ENCODE measurements at places on chromosomes 2 and 18.

GRCh38 chr2:199848389-199849130, 2.4 kb downstream of the FTCDNL1 start:
- DNase-seq, result no peak

GRCh38 chr18:27136208-27136535, 48.9 kb downstream of the CHST9 start:
- no peak for DNase-seq

DNA sequence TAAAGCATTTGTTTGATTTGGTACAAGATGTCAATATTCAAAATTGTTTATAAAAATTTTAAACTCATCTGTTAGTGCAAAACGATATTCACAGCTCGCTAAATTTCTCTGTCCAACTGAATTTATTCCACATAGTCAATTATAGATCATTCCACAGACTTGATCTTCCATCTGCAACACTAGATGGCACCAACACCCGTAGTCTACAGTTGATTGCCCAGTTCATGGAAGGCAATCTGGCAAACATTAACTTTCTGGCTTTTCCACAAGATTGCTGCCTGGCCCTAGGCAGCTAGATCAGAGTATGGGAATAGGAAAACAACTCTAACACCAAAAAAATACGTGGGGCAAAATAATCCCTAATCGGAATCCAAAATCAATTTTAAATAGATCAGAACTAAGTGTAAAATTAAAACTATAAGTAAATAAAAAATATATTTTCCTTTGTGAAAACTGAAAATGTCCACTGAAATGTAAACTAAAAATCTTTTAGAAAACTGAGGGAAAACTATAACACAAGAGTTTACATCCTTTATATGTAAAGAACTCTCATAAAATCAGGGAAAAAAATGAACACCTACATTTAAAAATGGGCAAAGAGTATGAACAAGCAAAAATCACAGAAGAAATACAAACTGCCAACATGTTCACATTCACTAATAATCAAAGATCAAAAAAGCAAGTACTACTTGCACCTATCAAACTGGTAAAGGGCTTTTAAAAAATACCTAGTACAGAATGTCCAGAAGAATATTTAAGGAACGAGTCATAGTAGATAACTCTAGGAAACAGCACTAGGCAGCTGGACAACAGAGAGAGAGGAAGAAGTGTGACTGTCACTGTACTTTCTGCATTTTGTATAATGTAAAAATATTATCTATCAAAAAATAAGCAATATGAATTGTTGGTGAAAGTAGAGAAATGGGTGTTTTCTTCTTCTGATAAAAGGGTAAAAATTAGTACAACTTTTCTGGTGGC, 35.0 kb downstream of the RTN4 start:
- peak; percentile 71 for DNase-seq

DNA sequence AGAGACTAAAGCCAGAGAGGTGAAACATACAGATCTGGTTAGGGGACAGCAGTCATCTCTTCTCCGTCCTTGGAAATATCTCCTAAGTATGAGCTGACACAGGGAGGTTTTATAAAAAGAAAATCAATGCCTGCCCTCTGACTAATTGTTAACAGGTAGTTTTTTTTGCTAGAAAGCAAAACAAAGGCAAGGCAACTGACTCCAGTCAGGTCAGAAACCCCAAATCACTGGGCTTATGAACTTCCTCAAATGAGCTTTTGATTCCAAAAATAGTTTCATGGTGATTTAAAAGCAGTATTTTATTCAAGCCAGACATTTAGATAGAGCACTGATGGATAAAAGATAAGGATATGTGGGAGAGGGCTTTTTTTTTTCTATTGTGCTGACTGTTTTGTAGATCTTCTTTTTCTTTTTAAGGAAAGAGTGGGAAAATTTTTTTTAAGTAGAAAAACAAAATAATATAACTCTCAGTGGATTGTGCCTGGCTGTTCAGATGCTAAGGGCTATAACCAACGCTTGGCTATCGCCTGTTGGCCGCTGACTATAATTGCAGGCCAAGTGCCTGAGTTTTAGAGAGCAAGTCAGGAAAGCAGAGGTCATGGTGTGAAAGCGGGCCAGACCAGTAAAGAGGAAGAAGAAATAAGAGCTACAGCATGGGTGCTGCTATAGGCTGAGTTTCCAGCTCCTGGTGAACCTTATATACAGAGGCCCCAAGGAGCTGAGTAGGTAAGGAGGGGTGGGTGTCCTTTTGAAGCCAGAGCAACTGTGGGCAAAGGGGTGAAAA, 44.9 kb downstream of the MRPL35 start:
- DNase-seq, result peak; percentile 62

GRCh38 chr2:69007603-69008002, 5.4 kb upstream of the ANTXR1 start:
- no peak for DNase-seq

DNA sequence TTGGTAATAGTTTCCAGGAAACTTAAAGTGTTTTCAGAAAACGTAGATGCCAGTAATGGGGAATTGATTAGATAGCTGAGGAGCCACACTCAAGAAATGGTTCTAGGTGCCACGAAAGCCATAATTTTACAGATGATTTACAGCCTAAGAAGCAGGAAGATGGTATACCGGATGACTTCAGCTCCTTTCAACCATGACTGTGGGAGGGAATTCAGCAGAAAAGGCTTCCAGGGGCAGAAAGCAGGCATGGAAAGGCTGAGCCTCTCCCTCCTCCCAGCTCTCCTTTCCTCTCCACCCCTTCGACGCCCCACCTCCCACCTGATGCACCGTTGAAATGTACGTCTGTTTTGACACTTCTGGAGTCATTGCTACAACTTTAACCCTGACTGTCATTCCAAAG, 68.6 kb upstream of the SMIM21 start:
- no peak for DNase-seq

- peak; percentile 73 for DNase-seq
These were observed 147.6 kb upstream of the CAB39 start for GRCh38 chr2:230564805-230565779.

DNA sequence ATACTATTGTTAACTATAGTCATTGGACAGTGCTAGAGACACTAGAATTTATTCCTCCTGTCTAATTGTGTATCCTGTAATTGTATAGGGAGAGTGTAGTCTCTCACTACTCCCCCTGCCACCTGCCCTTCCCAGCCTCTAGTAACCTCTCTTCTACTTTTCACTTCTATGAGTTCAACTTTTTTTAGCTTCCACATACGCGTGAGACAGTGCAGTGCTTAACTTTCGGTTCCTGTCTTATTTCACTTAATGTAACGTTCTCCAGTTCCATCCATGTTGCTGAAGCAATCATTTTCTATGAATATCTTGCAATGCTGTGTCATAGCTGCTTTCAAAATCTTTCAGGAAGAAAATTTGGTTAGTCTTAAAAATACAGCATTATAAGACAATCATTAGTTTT, 22.8 kb upstream of the RUFY4 start:
- peak; percentile 27 for DNase-seq

DNA sequence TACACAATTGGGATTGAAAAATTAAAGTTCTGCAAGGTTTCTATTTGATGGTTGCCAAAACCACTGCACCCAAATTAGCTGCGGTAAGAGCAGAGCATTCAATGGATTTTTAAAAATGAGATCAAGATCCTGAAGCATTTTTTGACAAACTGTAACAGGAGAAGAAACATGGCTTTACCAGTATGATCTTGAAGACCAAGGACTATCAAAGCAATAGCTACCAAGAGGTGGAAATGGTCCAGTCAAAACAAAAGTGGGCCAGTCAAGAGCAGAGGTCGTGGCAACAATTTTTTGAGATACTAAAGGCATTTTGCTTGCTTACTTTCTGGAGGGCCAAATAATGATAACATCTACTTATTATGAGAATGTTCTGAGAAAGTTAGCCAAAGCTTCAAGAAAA, 186.8 kb downstream of the RDH14 start:
- DNase-seq, result no peak

DNA sequence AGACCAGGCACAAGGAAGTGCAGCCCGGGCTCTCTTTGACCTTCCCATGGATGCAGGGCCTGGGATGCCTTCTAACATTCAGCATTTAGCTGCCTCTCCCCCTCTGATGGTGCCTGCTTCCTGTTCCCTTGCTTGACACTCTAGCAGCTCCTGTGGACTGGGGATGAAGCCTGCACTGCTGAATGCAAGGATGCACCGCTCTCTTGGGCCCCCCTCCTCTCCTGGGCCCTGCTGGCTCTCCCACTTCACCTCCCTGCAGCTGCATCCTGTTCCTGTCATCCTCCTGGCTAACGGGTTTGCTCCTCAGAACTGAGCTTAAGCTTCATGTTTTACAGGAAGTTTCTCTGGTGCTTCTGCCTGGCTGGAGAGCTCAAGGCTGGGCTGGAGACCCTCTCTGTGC, 254.1 kb downstream of the TSN start:
- DNase-seq, result no peak

DNA sequence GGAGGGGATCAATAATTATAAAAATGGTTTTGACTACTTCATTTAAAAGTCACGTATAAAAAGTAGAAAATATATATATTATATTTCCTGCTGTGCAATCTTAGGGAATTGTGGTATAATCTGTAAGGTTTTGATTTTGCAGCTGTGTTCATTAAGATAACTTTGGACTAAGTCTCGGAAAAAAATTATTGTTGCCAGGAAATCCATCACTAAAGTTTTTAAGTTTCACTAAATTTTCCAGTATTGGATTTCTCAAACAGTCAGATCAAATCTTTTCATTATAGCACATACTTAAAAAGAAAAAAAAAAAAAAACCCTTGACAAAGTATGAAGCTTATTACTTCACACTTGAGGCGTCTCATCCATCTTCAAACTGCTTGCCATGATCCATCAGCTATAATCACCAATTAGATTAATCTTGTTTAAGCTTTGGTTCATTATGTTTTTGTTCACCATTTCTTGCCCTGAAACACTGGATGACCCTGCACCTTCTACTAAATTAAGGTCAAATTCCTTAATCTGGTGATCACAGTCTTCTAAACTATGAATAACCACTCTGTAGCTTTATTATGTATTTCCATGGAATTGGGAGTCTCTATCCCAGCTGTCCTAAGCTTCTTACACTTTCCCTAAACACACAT, 326.6 kb upstream of the COL3A1 start:
- no peak for DNase-seq

GRCh38 chr18:6222271-6222670, 192.4 kb downstream of the L3MBTL4 start:
- no peak for DNase-seq

- DNase-seq, result no peak
These were observed 88.1 kb upstream of the SEC11C start for GRCh38 chr18:59051470-59052165.

- no peak for DNase-seq
These were observed 8.0 kb downstream of the MC5R start for GRCh38 chr18:13831864-13832508.

GRCh38 chr2:207315131-207315530, 149.4 kb upstream of the KLF7 start:
- DNase-seq, result no peak

All from OCI-LY7 (cell line).